ENCODE measurements at places on chromosomes 4 and X. TPM values are rescaled to one million over a fixed set of nuclear protein-coding genes. Genes with fewer than 3 reads are reported as not detected.
A peak's percentile ranks its signal among the peaks of the same experiment; 100 is the strongest.

- H3K4me3 ChIP-seq, result no peak overlapping the region
- no peaks in the 10 kb centered on the region for H3K27me3 ChIP-seq
- no peak for DNase-seq
- H3K27ac ChIP-seq, result no peak overlapping the region
- H3K4me1 ChIP-seq, result no peaks in the 10 kb centered on the region
Observed at GRCh38 chr4:174856926-174857800, 28.1 kb upstream of the GLRA3 start.

GRCh38 chrX:150352114-150352513, 11.0 kb upstream of the MAMLD1 start:
- DNase-seq, result no peak
- no peaks in the 10 kb centered on the region for H3K27me3 ChIP-seq
- no peaks in the 10 kb centered on the region for H3K36me3 ChIP-seq
- H3K4me1 ChIP-seq, result peaks cover 4% of the 10 kb centered on the region
- H3K27ac ChIP-seq, result no peak overlapping the region

GRCh38 chr4:14049946-14050345, 422.4 kb upstream of the BOD1L1 start:
- H3K4me1 ChIP-seq, result no peaks in the 10 kb centered on the region
- no peak overlapping the region for H3K27ac ChIP-seq
- DNase-seq, result no peak
- no peaks in the 10 kb centered on the region for H3K27me3 ChIP-seq
- H3K36me3 ChIP-seq, result no peaks in the 10 kb centered on the region

Gene RPS6KA6
- total RNA-seq, result 14.6 TPM

Gene FUNDC2
- total RNA-seq, result 66.0 TPM

Gene MAGEA10
- total RNA-seq, result not detected

DNA sequence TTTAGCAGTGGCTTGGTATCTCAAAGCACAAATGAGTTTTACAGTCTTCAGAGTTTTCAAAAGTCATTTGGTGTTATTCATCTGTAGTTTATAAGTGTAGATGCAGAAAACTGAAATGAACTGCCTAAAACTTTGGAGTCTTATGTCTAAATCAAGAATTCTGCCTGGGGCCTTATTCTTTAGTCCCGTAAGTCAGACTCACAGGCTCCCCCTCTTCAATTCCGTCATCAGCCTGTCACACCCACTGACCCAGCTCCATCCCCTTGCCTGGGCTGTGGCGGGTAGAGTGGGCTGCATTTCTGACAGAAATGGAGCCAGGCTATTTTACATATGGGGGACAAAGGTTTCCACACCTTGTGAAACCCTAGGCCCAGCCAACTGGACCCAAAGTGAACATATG, 44.3 kb downstream of the TSPAN5 start:
- H3K27me3 ChIP-seq, result no peaks in the 10 kb centered on the region
- H3K4me1 ChIP-seq, result peaks cover 12% of the 10 kb centered on the region
- no peak overlapping the region for H3K4me3 ChIP-seq
- H3K27ac ChIP-seq, result no peak overlapping the region
- H3K36me3 ChIP-seq, result no peaks in the 10 kb centered on the region

GRCh38 chrX:67523002-67523681, 20.7 kb upstream of the AR start:
- H3K27ac ChIP-seq, result no peak overlapping the region
- no peak for DNase-seq
- H3K4me3 ChIP-seq, result no peak overlapping the region
- no peaks in the 10 kb centered on the region for H3K4me1 ChIP-seq
- no peaks in the 10 kb centered on the region for H3K27me3 ChIP-seq
- no peaks in the 10 kb centered on the region for H3K36me3 ChIP-seq

Gene THAP9
- 13.2 TPM for total RNA-seq

DNA sequence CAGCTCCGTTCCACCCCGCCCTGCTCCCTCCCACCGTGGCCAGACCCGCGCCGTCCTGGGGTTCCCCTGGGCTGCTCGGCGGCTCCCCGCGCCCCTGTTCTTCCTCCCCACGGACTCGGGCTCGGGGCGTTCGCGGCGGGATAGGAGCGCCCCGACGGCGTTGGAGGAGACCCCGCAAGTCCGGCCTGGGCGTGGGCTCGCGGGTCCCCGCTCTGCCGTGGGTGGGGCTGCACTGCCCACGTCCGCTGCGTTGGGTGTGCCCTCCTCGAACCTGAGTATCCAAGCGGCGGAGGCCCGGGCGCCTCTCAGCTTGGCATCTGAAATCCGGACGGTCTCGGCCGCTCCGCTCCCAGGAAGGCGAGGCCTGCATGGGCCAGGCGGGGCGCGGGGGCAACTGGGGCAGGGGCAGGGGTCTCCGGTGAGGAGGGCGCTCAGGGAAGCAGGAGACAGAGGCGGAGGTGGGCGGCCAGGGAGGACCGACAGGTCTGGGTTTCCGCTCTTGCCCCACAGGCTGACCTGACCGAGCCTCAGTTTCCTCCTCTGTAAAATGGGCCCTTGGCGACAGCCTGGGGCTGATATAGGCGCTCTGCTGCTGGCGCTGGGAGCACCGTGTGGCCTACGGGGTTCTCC, 12.0 kb upstream of the NAT8L start:
- no peak overlapping the region for H3K27ac ChIP-seq
- DNase-seq, result peak; percentile 43
- 0 out of 2 replicates have a peak overlapping the region, but pooled peaks have one; percentile 19 for H3K4me3 ChIP-seq
- H3K4me1 ChIP-seq, result peaks cover 4% of the 10 kb centered on the region

Gene EVC2
- 6.4 TPM for total RNA-seq

- no peaks in the 10 kb centered on the region for H3K27me3 ChIP-seq
- H3K27ac ChIP-seq, result no peak overlapping the region
- no peak overlapping the region for H3K4me3 ChIP-seq
- no peaks in the 10 kb centered on the region for H3K36me3 ChIP-seq
- H3K4me1 ChIP-seq, result no peaks in the 10 kb centered on the region
- no peak for DNase-seq
Observed at GRCh38 chrX:123424546-123424945, 240.5 kb downstream of the GRIA3 start.

Gene AMBN
- total RNA-seq, result not detected

DNA sequence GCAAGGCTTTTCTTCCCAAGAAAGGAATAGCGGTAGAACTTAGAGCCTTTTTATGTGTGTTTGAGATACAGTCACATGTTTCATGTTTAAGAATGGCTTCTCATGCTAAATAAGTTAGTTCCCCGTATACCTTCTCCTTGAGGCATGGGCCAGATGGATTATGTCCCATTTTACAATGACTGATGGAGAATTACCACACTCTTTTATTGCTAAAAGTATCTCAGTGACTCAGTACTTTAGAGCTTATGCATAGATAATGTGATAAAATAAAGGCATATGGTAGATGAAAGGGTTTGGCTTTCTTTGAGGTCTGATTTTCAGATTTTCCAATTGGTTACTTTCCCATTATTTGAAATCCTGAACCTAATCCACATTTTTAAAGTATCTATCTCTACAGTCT, 121.8 kb upstream of the BMPR1B start:
- DNase-seq, result no peak
- no peak overlapping the region for H3K27ac ChIP-seq
- no peaks in the 10 kb centered on the region for H3K36me3 ChIP-seq
- no peaks in the 10 kb centered on the region for H3K27me3 ChIP-seq

GRCh38 chr4:31009926-31010325, 289.8 kb downstream of the PCDH7 start:
- H3K36me3 ChIP-seq, result no peaks in the 10 kb centered on the region
- H3K4me1 ChIP-seq, result no peaks in the 10 kb centered on the region
- no peak overlapping the region for H3K4me3 ChIP-seq
- no peak overlapping the region for H3K27ac ChIP-seq
- no peak for DNase-seq
- no peaks in the 10 kb centered on the region for H3K27me3 ChIP-seq

Gene CCNB3
- total RNA-seq, result 0.09 TPM

GRCh38 chrX:40153345-40154249, 55.8 kb upstream of the BCOR start:
- H3K4me3 ChIP-seq, result peak overlapping the region; percentile 70
- H3K36me3 ChIP-seq, result no peaks in the 10 kb centered on the region
- no peak overlapping the region for H3K27ac ChIP-seq
- peaks cover 34% of the 10 kb centered on the region for H3K27me3 ChIP-seq
- H3K4me1 ChIP-seq, result peaks cover 6% of the 10 kb centered on the region
- DNase-seq, result peak; percentile 51

Gene SPANXD
- total RNA-seq, result not detected

Gene NDNF
- 1.6 TPM for total RNA-seq

- no peak for DNase-seq
- no peaks in the 10 kb centered on the region for H3K36me3 ChIP-seq
- H3K4me1 ChIP-seq, result no peaks in the 10 kb centered on the region
- no peak overlapping the region for H3K27ac ChIP-seq
- H3K27me3 ChIP-seq, result no peaks in the 10 kb centered on the region
- no peak overlapping the region for H3K4me3 ChIP-seq
Observed at GRCh38 chr4:36081185-36081584, 163.1 kb downstream of the ARAP2 start.

- H3K36me3 ChIP-seq, result no peaks in the 10 kb centered on the region
- H3K27me3 ChIP-seq, result no peaks in the 10 kb centered on the region
- no peak overlapping the region for H3K4me3 ChIP-seq
- no peaks in the 10 kb centered on the region for H3K4me1 ChIP-seq
- no peak overlapping the region for H3K27ac ChIP-seq
Observed at GRCh38 chrX:39337451-39337850, 536.2 kb downstream of the MID1IP1 start.
